ENCODE measurements at places on chromosomes 2 and 18.

GRCh38 chr18:55650363-55650870 is 62.4 kb upstream of the TCF4 start:
- DNase-seq = no peak

- DNase-seq = no peak
These were observed 20.8 kb downstream of the LAMA1 start for GRCh38 chr18:7096838-7097237.

DNA sequence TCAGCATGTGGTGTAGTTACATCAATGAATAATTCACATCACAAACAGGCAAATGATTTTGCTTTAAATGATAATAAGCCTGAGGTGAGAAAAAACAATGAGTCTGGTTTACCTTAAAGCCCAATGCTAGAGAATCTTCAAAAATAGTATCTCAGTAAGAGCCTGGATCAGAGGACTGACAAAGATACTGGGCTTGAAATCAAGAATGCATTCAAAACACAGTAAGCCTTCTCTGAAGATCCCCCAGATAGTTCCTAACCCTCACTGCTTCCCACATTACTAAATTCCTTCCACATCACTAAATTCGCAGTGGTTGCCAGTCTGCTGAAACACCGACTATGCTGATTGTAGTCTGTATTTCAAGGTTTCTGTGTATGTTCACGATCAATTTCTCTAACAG is 514.9 kb downstream of the SUCLG1 start:
- no peak for DNase-seq

DNA sequence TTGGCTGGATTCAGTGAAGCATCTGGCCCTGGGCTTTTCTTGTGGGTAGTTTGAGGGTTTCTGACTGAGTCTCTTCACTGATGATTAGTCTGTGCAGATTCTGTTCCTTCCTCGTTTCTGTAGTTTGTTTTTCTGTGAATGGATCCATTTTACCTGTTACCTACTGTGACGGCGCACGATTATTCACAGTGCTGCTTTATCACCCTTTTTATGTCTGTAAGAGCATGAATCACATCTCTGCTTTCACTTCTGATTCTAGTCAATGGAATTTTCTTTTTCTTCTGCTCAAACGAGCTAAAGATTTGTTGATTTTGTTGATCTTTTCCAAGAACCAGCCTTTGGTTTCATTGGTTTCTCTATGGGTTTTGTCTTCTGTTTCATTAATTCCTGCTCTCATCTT is 60.8 kb downstream of the SLC66A2 start:
- DNase-seq = no peak

DNA sequence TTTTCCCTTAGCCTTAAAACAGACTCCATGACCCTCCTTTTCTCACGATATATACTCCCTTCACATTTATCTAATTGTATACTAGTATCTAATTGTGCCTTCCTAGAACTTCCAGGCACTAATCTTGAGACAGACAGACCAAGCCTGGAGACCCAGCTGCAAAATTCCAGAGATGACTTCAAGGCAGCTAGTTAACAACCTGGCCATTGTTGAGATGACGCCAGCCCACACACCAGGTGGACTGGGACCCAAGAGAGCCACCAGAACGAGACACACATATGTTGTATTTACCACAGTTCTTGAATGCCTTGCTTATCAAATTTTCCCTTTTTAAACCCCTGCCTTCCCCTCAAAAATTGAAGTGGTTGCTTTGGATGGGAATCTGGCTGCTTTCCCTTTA is 48.9 kb upstream of the SELENOI start:
- DNase-seq = no peak

- no peak for DNase-seq
These were observed 43.9 kb downstream of the TNS1 start for GRCh38 chr2:217958884-217959225.

DNA sequence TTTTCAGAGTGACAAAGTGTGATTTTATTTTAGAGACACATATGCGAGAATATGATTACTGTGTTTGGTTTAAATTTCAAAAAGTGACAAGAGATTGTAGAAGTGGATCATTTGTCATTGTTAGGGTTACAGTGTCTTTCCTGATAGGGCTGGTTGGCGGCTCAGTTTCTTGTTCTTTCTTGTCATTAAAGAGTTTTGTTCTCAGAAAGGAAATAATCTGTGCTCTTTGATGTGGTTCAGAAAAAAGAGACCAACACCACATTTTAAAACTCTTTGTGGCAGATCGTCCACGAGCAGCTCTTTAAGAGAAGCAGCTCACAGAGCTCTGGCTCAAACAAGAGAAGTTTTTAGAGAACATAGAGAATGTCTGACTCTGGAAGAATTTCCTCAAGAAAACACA is 45.6 kb upstream of the ZNF532 start:
- DNase-seq = no peak

- DNase-seq = no peak
These were observed 22.6 kb upstream of the SULT1C3 start for GRCh38 chr2:108217211-108217610.

GRCh38 chr2:200471928-200472645 is 37.8 kb downstream of the KCTD18 start:
- no peak for DNase-seq

GRCh38 chr2:190994148-190994547 is 19.8 kb downstream of the STAT1 start:
- DNase-seq = no peak

GRCh38 chr18:44130376-44130942 is 550.2 kb upstream of the SETBP1 start:
- DNase-seq = no peak

DNA sequence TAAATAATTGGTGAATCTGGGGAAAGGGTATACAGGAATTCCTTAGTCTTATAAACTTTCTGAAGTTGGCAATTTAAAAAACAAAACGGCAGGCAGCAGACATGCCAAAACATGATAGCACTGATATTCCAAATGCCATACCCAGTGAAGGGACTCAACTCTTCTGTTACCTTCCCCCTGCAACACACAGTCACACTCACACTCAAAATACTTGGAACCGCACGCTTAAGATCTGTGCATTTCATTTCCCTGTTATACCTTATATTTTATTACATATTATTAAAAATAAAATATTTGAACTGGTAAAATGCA is 123.4 kb downstream of the ZFP36L2 start:
- no peak for DNase-seq

DNA sequence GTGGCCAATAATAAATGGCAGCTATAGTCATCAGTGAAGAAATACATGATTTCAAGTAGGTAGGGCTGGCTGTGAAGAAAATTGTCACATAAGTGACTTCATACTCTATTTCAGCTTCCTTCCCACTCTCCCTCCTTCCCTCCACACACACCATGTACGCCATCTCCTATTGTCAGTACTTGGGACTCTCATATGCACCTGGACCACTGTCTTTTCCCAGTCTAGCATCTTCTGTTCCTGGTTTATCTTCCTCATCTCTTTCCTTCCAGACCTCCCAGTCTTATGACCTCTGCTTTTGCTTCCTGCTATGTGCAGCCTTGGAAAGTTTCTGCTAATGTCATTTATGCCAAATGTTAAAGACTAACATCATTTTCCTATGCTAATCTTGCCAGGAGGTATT is 35.0 kb downstream of the HNMT start:
- DNase-seq = no peak

- peak; percentile 41 for DNase-seq
These were observed 466.5 kb downstream of the METTL4 start for GRCh38 chr18:2104620-2105462.

- DNase-seq = no peak
These were observed 877.7 kb downstream of the CBLN2 start for GRCh38 chr18:71666481-71666880.
